Fibroblast of skin of right quadriceps (primary cell): ENCODE measurements at places on chromosomes 7 and 10.

DNA sequence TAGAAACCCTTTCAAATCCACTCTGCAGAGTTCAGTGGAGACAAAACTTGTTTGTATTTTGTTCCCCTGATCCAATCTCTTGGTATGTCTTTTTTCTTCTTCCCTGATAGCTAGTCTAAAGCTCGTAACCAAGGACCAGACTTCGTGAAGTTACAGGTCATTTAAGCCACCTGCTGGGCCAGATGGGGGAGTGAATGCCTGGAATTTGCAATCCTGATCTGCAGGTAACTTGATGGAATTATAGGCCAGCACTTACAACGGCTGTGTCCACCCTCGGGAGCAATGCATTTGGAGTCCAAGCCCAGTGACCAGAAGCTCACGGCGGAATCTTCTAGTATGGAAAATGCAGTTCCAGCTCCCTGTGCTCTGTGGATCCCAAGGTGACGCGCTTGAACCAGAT is 566.9 kb downstream of the TCERG1L start:
- DNase-seq, result no peak

- DNase-seq, result no peak
These were observed 58.3 kb downstream of the DOCK4 start for GRCh38 chr7:112147793-112148361.

DNA sequence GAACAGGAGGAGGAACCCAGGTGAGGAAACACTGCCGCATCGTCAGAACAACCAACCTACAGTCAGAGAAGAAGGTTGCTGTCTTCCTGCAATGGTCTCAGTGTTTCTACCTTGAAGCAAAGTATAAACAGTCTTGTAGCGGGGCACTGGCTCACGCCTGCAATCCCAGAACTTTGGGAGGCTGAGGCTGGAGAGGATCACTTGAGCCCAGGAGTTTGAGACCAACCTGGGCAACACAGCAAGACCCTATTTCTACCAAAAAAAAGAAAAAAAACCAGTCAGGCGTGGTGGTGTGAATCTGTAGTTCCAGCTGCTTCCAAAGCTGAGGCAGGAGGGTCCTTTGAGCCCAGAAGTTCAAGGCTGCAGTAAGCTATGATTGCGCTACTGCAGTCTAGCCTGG is 23.4 kb downstream of the SNX8 start:
- DNase-seq, result no peak

DNA sequence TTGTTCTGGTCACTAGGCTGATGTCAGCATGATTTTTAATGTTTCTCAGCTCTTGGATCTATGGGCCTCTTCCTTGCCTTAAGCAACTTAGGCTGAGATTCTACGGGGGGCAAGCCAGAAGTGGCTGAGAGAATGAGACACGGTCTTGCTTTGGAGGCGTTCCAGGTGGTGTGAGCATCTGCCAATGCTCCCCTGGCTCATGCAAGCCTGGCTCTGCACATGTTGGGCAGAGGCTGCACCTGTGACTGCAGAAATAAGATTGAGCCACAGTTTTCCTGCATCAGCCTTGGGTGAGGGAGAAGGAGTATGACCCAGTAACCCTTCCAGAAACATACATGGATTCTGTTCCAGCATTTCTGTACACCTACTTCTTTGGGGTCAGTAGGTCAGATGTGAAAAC is 41.9 kb downstream of the C10orf120 start:
- DNase-seq, result no peak

GRCh38 chr7:116230191-116231005 is 20.1 kb downstream of the TES start:
- no peak for DNase-seq
